ENCODE measurements at places on chromosomes 5 and 9. TPM values are rescaled to one million over a fixed set of nuclear protein-coding genes. Genes with fewer than 3 reads are reported as not detected.

Gene TMC1
- total RNA-seq: not detected

Gene ASPN
- total RNA-seq: 4.2 TPM

Gene ZNF608
- 7.3 TPM for total RNA-seq

Gene CDK7
- 28.3 TPM for total RNA-seq

Gene PDLIM4
- total RNA-seq: 8.0 TPM

Gene GFI1B
- not detected for total RNA-seq

Gene HSDL2
- total RNA-seq: 95.7 TPM

Gene PLEKHG4B
- not detected for total RNA-seq

Gene RALGDS
- total RNA-seq: 34.5 TPM

Gene CD180
- 0.22 TPM for total RNA-seq
